ELF-1 (cell line): ENCODE measurements at places on chromosomes 5 and 9.

DNA sequence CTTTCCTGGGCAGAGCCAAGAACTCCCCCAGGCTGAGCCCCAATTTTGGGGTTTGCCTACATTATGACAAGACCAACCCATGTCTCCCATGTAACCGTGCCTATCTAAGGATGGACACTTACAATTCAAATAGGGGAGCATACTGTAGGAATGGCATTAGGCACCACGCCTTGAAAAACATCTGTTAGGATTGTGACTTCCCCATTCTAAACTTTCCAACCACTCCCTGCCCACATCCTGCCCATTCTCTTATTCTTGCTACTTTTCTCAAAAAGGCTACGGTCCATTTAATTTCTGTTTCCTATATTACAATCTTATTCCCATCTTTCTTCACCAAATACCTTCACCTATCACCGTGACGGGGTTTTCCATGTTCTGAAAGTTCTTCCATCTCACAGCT is 99.2 kb downstream of the LPAR1 start:
- DNase-seq = no peak

DNA sequence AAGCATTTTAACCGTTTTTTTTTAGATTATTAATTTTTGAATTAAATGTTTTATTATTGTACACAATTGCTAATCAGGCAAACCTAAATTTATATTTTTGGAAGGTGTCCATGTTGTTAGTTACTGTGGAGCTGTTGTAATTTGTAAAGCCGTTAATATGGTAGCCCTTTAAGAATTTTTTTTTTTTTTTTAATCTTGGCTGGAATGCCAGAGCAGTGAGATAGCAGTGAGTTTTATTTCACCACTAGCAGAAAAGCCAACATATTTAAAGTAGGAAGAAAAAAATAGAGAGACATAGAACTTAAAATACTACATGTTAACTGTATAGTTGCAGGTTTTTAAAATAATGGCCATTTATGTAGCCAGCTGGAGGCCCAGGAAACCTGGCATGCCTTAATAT is 35.3 kb upstream of the RNF20 start:
- DNase-seq = no peak

DNA sequence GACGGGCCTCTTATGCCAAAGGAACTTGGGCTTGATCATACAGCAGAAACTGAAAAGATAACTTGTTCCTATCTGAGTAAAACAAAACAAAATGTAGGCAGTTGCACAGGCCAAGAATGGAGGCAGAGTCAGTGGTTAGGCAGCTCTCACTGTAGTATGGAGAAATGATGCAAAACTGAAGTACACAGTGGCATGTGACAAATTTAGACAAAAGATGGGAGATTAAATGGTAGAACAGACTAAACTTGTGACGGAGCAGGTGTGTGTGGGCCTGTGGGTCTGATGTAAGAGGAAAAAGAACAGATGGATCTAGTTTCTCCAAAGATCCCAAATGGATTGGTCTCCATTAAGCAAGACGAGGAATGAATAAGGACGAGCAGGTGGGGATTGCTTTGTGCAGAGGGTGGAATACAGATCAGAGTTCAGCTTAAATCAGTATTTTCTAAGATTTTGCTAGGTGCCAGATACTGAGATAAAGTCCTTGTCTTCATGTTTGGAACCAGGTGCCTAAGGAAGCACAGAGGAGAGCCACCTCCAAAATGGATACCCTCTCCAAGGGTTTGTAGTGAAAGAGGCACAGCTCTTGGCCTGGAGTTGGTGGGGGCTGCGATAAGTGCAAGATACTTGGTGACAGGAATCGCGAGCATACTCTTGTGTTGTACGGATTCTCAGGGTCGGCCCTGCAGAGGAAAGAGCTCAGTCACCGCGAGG is 722 bp upstream of the DCP2 start:
- no peak for DNase-seq

- no peak for DNase-seq
Measured at GRCh38 chr9:135060461-135061116, 26.9 kb upstream of the OLFM1 start.

DNA sequence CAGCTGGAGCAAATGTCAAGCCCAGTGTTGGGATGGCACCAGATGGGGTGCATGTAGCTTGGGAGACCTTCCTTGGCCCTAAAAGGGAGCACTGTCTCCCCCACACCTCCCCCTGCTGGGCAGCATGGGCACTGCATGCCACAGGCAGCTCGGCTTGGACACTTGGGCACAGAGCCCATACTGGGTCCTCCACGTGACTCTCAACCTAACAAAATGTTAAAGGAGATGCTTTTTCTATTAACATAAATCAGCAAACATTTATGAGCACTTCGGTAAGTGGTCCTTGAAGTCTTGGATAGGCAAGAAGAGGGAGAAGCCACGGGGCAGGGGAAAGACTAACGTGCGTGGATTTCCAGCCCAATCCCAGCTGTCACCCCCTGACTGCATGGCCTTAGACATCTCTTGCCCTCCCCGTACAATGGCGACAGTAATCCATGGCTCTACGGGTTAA is 23.9 kb upstream of the MAPK9 start:
- DNase-seq = peak; percentile 51

DNA sequence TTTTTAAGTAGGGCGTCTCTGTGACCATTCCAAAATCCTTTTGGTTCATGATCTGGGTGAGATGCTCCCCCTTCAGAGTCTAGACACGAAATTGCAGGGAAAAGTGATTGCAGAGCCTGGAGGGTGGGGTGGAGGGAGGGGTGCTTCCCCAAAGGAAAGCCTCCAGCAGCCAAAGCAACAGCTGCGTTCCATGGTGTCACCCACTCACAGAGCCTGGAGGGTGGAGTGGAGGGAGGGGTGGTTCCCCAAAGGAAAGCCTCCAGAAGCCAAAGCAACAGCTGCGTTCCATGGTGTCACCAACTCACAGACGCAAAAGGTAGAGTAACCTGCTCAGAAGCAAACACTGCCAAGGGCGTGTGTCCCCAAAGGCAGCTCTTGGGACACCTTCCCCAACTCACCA is 22.6 kb downstream of the SLC6A18 start:
- DNase-seq = no peak

DNA sequence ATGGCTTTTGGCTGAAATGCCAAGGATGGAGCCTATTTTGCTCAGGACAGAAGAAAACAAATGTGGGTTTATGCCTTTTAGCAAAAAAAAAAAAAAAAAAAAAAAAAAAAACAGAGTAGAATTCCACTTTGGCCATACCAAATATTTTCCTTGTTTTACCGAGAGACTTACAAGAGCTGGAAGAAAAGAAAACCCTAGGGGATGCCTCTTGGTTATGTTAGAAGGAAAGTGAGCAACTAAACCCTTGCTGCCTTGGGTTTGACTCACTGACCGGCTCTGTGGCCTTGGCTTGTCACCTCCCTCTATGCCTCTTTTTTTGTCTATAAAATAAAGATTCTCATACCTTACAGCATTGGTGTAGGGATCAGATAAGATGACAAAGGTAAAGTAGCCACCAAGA is 69.6 kb upstream of the ABCA1 start:
- no peak for DNase-seq

DNA sequence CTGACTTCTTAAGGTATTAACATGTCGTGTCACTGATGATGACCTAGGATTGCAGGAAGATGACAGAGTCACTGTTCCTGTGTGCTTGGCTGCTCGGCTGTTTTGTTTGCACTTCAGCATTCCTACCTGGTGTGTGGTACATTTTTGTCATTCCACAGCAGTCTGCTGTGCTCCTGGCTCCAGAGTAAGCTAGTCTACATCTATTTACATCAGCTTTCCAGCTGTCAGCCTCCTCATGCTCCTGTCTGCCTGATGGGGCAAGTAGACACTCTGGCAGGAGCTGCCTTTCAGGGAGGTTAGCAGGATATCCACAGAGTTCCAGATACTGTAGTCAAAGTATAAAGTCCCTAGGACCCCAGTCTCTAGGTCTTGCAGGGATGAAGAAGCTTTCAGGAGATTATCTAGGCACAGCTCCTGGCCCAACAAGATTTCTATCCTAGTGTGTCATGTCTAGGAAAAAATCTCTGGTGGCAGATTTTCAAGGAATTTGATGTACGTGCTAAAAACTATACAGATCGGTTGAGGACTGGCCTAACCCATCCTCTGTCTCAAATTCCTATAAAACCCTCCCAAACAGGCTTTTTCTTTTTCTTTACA is 28.4 kb downstream of the RUSC2 start:
- peak; percentile 93 for DNase-seq

DNA sequence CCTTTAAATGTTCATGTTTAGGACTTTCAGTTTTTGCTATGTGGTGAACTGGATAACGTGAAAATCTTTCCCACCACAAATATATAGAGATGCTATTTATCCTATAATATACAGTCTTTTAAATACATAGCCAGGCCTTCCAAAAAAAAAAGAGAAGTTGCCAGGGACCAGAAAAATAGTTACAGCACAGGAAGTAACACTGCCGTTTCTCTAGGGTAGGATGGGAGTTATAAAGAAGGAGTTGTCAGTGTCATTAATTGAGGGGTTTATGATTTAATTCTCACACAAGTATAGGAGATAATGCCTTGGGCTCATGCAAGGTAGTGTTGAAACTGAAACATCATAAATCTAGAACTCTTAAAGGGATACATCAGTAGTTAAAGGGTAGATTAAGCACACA is 83.9 kb downstream of the LRRC70 start:
- no peak for DNase-seq

GRCh38 chr5:43615445-43616184 is 12.6 kb downstream of the NNT start:
- no peak for DNase-seq

- no peak for DNase-seq
Measured at GRCh38 chr5:177445052-177445916, 1.3 kb upstream of the PRR7 start.

DNA sequence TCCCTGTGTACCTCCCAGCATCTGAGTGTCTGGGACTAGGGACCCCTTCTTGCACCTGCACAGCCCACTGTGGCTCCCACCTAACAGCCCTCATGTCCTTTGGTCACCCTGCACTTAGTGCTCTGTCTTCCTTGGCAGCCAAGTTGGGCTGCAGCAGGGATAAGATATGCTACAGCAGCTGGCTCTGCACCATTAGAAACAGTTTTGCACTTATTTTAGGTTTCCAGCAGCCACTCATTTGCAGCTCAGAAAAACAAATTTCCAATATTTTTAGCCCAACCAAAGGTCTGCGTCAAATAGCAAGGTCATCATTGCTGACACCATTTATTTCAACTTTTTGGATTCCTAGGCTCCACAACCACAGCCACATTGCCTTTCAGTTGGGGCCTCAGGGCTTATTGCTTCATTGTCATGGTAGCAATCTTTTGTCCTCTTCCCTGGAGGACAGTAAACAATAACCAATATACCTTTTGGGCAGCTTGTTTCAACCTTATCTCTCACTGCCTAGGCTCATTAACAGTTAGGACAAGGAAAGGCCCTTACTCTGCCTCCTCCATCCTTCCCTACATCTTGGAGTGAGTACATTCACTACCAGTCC is 263.9 kb downstream of the COX7C start:
- peak; percentile 21 for DNase-seq

GRCh38 chr5:159567461-159567860 is 237.2 kb upstream of the IL12B start:
- DNase-seq = no peak

- peak; percentile 82 for DNase-seq
Measured at GRCh38 chr5:82312373-82312856, 34.3 kb upstream of the RPS23 start.

DNA sequence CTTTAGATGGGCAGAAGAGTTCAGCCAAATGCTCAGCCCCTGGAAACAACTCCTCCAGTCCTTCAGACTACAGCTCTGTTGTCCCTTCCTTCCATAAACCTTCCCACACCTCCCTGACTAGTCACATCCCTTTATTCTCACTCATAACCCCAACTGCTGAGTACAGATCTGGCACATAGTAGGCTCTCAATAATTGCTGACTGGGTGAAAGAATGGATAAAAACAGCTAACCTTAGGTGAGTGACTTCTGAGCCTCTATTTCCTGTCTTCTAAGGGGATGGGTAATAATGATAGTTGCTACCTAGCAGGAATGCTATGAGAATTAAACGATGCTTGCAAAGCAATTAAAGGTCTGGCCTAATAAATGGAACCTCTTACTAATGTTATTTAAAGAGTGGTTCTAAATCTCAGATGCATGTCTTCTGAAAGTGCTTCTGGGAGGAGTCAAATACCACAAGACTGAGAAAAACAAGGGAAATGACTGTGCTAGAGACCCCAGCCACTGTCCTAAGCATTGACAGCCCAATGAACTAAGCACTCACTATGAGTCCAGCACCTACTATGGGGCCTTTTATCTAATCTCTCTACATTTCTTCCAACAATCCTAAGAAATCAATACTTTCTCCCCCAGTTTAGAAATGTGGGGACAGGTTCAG is 2.5 kb upstream of the NR6A1 start:
- DNase-seq = no peak

DNA sequence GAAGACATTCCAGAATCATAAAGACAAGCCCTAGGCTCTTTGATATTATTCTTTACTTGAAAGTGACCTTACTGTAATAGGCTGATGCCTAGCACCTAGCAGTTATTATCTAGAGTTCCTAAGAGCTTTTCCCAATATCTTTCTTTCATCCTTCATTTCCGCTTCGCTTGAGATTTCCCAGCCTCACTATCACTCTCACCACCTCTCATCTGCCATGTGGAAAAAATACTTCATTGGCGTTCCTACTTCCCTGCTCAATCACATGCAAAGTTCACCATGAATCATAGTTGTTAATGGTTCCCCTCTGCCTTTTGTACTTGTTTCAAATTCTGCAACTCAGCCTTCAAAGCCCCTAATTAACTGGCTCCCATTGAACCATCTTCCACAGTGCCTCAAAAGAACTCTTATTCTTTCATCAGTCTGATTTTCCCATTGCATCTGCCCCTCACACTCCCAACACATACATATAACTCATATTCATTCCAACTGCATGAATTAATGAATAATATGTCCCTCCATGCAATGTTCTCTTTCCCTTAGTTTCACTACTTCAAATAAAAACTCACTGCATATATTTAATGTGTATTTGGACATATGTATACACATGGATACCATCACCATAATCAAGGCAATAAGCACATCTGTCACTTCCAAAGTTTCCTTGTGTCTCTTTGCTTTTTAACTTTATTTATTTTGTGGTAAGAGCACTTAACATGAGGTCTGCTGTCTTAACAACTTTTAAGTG is 221.6 kb downstream of the PARP8 start:
- no peak for DNase-seq

DNA sequence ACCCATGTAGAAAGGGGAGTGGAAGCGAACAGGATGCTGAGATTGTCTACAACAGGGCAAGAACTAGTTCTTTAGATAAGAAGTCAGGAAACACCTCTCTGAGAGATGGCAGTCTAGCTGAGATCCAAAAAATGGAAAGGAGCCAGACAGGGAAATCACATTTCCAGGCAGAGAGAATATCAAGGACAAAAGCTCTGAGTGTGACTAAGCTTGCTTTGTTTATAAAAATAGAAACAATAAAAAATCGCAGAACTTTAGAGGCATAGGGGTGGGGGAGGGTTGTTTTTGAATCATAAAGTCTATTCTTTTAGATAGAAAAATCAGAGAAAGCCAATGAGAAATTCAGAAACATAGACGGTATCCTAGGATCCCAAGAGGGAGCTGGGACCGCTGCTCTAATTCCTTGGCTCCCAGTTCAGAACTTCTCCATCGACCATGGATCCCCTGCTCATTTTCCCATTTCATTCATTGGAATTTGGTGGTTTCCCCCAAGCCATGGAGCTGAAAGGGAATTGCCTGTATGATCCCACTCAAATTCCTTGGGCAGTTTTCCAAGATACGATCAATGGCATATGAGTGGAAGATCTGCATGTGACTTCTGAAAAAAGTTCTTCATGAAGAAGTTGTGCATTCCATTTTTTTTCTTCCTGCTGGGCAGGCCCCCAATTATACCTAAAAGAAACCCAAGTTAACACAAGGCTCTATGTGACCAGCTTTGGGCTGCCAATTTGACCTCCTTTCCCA is 182.0 kb downstream of the GRIA1 start:
- DNase-seq = no peak

- no peak for DNase-seq
Measured at GRCh38 chr5:169029037-169029436, 271.9 kb downstream of the SLIT3 start.
